ENCODE measurements at places on chromosomes 7 and 10.

DNA sequence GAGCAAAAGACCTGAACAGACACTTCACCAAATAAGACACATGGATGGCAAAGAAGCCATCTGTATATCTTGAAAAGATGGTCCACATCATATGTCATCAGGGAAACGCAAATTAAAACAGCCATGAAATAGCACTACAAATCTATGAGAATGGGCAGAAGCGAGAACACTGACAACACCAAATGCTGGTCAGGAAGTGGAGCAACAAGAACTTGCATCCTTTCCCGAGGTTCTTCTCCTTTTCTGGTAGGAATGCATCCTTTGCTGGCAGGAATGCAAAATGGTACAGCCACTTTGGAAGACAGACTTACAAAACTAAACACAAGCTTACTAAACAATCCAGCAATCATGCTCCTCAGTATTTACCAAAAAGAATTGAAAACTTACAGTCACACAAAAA is 60.0 kb downstream of the PIK3AP1 start:
- DNase-seq = no peak

DNA sequence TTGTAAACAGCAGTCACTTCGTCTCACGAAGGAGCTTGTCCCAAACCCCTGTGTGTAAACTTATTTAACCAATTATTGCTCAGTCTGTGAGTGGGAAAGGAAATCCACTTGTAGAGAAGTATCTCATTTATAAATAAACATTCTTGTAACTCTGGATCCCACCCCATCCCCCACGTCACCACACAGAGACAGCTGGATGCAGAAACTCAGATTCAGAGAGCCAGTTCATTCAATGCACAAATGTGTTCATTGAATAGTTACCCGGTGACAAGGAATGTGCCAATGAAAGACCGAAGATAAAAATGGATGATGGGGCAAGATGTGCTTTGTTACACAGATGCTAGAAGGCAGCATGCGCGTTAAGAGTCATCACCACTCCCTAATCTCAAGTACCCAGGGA is 8.3 kb upstream of the OCM start:
- DNase-seq = no peak

- peak; percentile 24 for DNase-seq
These were observed 1.1 kb upstream of the HOXA13 start for GRCh38 chr7:27200761-27201579.

GRCh38 chr10:91617072-91617609 is 15.7 kb downstream of the PPP1R3C start:
- no peak for DNase-seq

- DNase-seq = no peak
These were observed 513.8 kb downstream of the MAGI2 start for GRCh38 chr7:78939669-78940068.

DNA sequence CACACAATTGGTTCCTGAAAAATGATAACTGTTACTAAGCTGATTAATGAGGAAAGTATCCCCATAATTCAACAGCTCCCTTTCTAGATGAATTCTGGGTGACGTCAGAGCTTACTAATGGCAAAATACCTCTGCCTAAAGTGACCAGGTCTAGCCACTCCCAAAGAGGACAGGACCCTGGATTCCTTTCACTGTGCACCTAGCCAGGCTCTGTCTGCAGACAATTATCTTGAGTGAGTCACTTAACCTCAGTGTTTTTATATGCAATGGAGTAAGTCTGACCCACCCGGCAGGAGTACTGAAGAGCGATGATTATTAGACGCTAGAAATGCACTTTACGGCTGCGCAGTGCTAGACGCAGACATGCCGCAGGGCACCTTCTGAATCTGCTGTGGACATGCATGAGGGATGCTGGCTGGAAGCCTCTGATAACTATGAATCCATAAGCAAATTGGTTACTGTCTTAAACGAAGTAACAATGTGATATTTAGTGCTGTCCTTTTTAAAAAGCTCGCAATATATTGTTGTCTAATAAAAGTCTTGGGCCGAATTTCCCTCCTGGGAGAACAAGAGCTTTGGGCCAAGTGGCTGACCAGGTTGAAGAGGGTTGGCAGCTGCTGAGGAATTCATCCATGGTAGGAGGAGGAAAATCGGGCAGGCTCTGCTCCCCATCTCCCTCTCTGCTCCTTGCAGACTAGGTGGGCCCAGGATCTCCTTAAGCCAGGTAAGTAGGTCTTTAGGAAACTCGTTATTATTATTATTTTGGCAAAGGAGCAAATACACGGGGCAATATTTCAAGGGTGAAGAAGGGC is 4.6 kb upstream of the INPP5A start:
- no peak for DNase-seq

- DNase-seq = no peak
These were observed 88.5 kb downstream of the AKR1D1 start for GRCh38 chr7:138164804-138165203.

- peak; percentile 34 for DNase-seq
These were observed 4.4 kb downstream of the IFIT3 start for GRCh38 chr10:89332123-89332633.

DNA sequence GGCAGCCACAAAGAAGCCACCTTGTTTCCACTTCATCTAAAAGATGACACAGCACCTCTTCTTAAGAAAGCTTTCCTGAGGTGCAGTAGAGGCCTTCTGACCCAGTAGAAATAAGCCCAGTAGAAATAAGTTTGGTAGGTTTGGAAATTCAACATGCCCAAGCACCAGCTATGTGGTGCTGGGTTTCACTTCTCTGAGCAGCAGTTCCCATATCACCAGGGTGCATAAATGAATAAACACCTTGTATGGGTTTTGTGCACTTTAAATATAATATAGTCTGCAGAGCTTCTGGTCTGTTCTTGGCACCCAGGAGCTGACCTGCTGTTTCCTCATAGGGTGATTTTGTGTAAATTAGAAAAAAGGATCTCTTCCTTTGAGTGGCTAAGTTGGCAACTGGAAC is 492.4 kb upstream of the SORCS1 start:
- no peak for DNase-seq

DNA sequence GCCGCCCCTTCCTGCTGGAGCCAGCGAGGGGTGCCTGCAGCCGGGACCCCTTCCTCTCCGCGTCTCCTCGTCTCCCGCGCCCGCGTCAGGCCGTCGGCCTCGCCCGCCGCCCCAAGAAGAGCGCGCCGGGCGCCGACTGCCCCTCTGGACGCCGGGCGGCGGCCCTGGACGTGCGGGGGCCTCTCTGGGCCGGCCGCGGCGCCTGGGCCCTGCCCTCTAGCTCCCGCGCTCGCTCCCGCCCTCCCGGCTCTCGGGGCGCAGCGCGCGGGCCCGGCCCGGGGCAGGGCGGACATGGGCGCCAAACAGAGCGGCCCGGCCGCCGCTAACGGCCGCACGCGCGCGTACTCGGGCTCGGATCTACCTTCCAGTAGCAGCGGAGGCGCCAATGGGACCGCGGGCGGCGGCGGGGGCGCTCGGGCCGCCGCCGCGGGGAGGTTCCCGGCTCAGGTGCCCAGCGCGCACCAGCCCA is 704 bp downstream of the ZNRF2 start:
- DNase-seq = peak; percentile 60

GRCh38 chr10:125023255-125023654 is 81.3 kb downstream of the ZRANB1 start:
- no peak for DNase-seq

DNA sequence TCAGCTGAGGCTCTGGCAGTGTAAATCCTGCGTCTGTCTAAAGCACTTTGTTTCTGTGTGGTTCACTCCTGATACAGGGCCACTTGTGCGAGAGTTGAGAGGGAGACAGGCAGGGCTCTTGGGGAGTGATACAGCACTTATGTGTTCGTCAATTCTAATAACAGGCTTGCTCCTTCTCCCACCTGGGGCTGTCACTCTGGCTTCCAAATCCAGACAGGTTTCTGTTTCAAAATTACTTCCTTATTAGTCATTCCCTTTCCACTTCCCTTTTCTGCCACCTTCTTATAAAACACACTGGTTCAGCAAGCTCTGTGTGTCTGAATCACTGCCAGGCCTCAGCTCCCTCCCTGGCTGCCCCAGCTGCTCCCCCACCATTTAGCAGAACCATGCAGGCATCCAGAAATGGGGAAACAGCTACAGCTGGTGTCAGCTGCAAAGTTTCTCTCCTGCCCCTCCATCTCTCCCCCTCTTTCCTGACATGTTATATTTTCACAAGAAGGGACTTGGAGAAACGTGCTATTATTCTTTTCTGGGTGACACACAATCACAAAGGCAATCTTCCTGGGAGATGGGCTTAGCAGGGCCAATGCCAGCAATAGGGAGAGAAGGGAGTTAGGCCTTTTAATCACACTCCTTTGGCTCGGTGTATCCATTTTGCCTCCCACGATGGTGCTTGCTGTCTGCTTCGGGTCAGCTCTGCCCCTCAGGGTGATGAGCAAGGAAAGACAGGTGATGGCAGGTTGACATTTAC is 58.4 kb upstream of the ZNRF2 start:
- DNase-seq = no peak

- DNase-seq = no peak
These were observed 50.2 kb downstream of the ARHGAP22 start for GRCh38 chr10:48554656-48555055.

GRCh38 chr7:132412435-132412834 is 163.8 kb downstream of the PLXNA4 start:
- DNase-seq = no peak

- DNase-seq = no peak
These were observed 26.1 kb upstream of the GPAM start for GRCh38 chr10:112209684-112210131.

DNA sequence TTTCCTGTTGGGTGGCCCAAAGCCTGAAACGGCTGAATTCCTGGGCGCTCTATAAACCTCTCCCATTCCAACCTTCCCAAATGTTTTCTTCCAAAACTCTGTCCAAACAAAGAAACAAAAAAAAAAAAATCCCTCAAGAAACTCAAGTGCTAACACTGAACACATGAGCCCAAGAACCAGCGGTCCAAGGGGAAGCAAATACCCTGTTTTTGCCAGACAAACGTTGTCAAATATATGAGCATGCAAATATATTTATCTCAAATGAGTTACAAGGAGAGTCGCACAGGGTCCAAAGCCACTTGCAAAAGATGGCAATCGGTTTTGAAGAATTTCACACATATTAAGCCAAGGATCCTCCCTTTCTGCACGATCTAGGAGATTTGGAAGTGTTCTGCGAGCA is 23.3 kb upstream of the EMX2 start:
- no peak for DNase-seq

DNA sequence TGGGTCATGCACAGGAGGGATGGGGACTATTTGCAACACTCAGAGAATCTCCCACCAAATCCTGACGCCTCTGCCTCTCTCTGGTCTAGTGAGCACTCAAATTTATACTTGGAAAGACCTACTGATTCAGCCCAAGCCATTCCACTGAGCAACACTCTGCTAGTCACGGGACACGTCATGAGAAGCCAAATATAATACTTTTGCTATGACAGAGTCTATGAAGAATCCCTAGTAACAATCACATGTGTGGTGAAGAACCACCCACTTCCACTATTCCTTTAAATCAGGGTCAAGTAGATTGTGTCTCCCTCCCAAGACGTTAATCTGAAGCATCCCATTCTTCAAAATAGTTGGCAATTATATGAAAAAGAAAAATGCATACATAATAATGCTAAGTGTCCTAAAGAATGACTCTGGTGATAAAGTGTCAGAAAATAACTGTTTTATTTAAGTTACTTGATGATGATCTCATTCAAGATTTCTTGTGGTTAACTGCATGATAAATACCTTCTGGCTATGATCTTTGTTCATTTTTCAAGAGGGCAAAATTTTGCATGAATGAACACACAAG is 28.5 kb downstream of the CHCHD3 start:
- no peak for DNase-seq

DNA sequence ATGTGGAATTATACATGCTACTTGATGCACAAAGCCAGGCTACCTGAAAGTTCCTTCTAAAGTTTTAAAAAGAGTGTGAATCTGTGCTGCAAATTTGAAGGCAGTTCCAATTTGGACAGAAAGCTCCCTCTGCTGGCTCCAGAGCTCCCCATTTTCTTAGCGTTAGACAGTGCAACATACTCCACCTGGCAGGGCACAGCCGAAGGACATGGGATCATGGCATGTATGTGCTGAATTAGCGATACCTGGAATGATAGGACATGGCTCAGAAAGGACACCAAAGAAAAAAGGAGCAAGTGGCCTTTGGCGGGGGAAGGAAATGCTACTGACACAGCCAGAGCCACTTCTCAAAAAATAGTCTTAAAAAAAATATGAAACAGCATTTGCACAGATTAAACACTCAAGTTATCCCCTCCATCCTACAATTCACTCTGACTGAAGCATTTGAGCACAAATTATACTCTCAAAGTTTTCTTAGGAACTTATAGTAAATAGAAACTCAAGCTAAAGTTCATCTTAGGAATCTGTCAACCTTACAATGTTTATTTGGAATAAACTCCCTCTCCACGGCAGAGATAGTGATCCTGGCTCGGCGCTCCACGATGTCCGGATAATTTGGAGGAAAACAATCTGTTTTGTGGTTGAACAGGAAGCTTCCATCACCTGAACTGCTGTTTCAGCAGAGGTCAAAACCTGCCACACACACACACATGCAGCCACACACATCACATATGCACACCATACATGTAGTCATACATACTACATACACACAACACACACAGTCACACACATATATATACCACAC is 80.0 kb downstream of the C7orf25 start:
- DNase-seq = no peak

DNA sequence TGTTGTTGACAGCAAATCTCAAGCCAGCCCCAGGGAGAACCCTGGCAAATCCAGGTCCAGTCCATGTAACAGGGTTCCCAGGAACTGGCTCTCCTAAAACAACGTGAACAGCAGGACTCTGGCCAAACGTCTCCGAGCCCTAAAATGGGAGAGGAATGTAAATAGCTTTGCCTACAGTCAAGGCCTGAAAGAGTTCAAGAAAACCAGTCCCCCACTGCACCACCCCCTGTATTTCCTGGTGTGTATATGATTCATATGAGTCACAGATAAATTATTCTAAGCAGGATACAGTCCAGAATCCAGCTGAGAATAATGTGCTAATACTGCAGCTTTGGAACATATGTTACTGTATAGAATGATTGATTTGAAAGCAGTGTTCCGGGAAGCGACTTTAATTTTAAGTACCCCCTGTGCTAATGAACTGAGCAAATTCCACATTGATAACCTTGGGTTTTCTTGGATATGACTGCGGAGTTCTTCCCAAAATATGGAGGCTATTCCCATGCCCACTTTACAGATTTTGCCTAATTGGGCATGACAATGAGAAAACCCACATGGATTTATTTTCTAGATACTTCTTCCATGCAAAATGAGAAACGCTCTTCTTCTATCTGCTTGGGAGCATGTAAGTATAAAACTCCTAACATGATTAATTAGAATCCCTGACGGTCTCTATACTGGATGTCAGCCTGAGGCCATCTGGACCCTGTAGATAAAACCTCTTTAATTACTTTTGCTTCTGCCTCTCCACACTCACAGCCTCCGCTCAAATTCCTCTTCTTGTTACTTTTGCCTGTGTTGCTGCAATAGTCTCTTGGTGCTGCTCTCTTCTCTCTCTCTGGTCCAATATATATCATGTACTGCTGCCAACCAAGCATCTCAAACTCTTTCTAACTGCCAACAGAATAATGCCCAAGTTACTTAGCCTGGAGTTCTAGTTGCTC is 50.2 kb downstream of the LAMB4 start:
- DNase-seq = no peak

GRCh38 chr7:20484356-20484755 is 131.1 kb upstream of the ABCB5 start:
- DNase-seq = no peak

GRCh38 chr10:116989439-116989838 is 15.5 kb downstream of the SHTN1 start:
- no peak for DNase-seq

GRCh38 chr7:92973293-92973731 is 136.9 kb upstream of the CDK6 start:
- DNase-seq = no peak
